Right cardiac atrium (tissue), 5 donors: ENCODE measurements at places on chromosomes 2 and 18. TPM values are rescaled to one million over a fixed set of nuclear protein-coding genes. Genes with fewer than 3 reads are reported as not detected.

The RFX8 gene
- 0.50 TPM for total RNA-seq

The PUM2 gene
- total RNA-seq, result 77.2 TPM

DNA sequence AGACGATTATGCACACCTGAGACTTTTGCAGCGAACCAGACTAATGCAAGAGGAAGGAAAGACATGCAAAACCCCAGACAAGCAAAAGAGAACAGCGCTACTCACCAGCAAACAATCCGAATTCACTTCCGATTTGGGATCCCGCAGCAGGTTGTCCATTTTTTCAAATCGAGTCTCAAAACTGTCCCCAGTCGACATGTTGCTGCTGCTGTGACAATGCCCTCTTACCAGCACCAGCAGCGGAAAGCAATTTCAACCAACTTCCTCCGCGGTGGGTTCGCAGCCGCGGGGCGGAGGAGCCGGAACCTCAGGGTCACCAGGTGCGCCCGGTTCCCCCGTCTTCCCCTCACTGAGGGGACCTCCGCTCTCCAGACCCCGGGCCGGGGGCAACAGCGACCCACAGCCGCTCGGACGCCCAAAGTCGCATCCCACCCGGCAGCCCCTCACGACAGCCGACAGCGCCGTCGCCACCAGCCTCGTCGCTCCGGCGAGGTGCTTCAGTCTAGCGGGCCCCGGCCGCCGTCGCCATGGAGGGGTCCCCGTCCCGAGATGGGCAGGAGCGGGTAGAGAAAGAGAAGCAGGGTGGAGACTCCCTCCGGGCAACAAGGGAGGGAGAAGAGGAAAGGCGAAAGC lies 784 bp downstream of the ROCK1 start:
- peak; percentile 78 for DNase-seq

- DNase-seq, result no peak
Observed at GRCh38 chr2:108194409-108195132, 45.2 kb upstream of the SULT1C3 start.
